ENCODE measurements at places on chromosomes 16 and 17. TPM values are rescaled to one million over a fixed set of nuclear protein-coding genes. Genes with fewer than 3 reads are reported as not detected.
A peak's percentile ranks its signal among the peaks of the same experiment; 100 is the strongest.

The KCNH4 gene
- total RNA-seq: 0.11 TPM

DNA sequence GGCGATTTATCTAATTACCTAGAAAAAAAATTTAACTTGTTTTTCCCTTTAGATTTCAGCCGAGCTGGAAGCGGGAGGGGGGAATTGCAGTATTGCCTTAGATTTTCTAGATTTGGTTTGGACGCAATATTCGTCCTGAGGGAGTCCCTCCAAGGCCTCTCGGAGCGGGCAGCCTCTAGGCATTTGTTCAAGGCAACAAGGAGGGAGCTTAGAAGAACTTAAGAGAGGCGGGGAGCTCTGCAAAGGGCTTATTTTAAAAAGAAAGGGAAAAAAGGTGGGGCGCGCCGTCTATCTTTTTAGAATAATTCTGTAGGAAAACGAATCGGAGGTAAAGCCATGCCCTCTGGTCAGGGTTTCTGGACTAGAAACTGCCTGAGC, 407 bp upstream of the TMEM94 start:
- DNase-seq: no peak

GRCh38 chr17:51947160-51947735, 211.3 kb downstream of the CA10 start:
- no peak for DNase-seq

DNA sequence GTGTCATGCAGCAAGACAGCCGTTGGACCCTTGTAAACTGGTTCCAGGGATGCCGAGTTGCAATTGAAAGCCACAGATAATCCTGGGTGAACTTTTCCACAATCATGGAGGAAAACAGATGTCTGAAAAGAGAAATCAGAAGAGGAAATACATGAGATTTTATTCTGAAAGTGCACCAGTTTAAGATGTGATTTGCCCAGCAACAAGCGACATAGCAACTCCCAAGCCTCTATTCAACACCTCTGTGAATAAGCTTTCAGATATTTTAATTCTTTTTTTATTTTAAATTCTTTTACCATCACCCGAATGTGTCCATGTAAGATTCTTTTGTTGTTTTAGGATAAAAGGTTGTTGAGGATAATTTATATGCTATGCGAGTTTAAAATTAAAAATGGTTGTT, 46.0 kb downstream of the PKD1L3 start:
- no peak for DNase-seq

The TOP2A gene
- total RNA-seq: 149 TPM

DNA sequence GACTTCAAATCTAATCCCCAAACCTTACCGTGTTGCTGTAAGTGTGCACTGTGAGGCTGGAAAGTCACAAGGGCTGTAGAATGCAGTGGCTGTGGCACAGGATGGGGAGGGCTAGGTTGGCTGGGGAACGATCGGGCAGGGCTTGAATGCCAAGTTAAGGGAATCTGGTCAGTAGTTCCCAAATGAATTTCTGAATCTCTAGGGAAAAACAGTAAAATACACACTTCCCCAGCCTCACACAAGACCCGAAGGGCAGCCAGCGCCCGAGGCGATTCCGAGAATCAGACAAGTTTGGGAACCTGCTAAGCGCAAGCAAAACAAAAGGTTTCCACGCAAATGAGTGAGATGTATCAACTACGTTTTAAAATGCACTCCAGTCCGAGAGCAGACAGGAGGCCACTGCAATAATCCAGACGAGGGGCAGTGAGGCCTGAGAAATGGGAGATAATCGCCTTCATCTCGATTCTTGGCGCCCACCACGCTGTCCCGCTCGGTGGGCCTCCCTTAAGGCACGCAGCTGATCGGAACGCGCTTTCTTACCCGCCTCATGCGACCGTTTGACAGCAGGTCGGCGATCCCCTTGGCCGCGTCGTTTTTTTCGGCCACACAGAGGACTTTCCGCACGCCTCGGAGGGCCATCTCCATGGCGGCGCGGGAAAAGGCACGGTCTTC, 599 bp downstream of the TOP3A start:
- DNase-seq: peak; percentile 56

- DNase-seq: no peak
Observed at GRCh38 chr17:12395733-12396354, 269.8 kb upstream of the MYOCD start.

Data from endothelial cell of umbilical vein (primary cell).